ENCODE measurements at places on chromosomes 1 and 21. TPM values are rescaled to one million over a fixed set of nuclear protein-coding genes. Genes with fewer than 3 reads are reported as not detected.

DNA sequence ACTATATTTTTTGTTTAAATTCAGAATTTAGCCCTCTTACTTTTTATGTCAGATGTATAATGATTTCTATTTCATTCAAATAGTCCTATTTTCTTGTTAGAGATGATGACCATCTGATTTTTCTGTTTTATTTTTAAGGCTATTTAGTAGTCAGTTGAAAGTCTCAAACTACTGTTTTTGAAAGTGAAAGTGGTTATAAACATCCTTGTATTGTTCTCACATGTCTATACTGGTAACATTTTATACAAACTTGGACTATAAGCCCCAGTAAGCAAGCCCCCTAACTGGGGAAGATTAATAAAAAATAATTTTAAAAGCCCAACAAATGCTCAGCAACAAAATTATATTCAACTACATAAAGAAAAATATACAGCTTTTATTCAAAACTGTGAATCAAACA is 271.3 kb upstream of the RGS18 start:
- no peaks in the 10 kb centered on the region for H3K36me3 ChIP-seq
- no peak overlapping the region for H3K4me3 ChIP-seq
- H3K27ac ChIP-seq, result no peak overlapping the region
- H3K27me3 ChIP-seq, result no peaks in the 10 kb centered on the region
- no peaks in the 10 kb centered on the region for H3K4me1 ChIP-seq
- DNase-seq, result no peak

- H3K27ac ChIP-seq, result no peak overlapping the region
- H3K36me3 ChIP-seq, result no peaks in the 10 kb centered on the region
- no peak for DNase-seq
- H3K4me3 ChIP-seq, result no peak overlapping the region
- no peaks in the 10 kb centered on the region for H3K4me1 ChIP-seq
Observed at GRCh38 chr1:160109686-160110085, 5.9 kb upstream of the ATP1A2 start.

- H3K4me3 ChIP-seq, result no peak overlapping the region
- H3K36me3 ChIP-seq, result no peaks in the 10 kb centered on the region
- H3K4me1 ChIP-seq, result no peaks in the 10 kb centered on the region
- H3K27ac ChIP-seq, result no peak overlapping the region
- DNase-seq, result no peak
Observed at GRCh38 chr1:87495870-87496269, 167.2 kb downstream of the LMO4 start.

GRCh38 chr1:89130716-89131115 is 4.8 kb upstream of the GBP2 start:
- no peak for DNase-seq
- peaks cover 22% of the 10 kb centered on the region for H3K4me1 ChIP-seq
- H3K27me3 ChIP-seq, result no peaks in the 10 kb centered on the region
- no peak overlapping the region for H3K4me3 ChIP-seq
- H3K27ac ChIP-seq, result no peak overlapping the region

Gene C1orf87
- total RNA-seq, result not detected

Gene CLCA1
- total RNA-seq, result not detected

Gene KDM5B
- total RNA-seq, result 74.7 TPM

Gene SPRR2B
- total RNA-seq, result not detected
